Fibroblast of gingiva (primary cell): ENCODE measurements at places on chromosomes 3 and 15.

DNA sequence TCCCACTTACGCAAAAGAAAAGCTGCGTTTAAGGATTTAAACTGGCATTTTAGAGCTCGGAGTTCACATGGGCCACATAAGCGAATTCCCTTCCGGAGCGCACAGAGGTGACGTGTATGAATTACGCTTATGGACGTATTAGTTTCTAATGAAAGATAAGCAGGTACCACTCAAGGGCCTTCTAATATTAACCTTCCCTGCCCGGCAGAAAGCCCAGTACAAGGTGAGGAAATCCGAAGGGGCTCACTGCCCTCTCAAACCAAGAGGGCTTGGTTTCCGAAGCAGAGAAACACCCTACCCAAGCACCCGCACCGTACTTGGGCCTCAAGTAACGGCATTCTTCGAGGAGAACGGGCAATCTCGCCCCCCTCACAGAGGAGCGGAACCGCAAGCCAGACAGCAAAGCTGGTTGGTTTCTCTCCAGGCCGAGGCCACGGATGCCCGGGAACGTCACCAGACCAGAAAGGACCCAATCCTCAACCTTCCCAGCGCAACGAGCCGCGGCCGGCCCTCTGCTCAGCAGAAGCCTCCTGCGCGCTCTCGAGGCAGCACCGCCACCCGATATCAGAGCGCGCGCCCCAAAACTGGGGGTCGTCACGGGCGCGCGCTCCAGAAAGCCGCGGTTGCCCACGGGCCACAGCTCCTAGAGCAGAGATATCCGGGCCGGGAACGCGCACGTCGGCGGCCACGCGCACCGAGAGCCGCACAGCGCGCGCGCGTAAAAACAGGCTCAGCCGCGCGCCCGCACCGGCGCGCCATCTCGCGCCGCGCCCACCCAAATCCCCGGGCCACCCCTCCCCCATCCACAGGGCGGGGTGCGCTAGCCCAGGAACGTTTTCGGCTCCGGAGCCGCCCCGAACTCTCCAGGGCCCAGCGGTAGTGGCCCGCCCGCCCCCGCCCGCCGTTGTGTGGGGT is 676 bp downstream of the QRICH1 start:
- peak; percentile 79 for DNase-seq

DNA sequence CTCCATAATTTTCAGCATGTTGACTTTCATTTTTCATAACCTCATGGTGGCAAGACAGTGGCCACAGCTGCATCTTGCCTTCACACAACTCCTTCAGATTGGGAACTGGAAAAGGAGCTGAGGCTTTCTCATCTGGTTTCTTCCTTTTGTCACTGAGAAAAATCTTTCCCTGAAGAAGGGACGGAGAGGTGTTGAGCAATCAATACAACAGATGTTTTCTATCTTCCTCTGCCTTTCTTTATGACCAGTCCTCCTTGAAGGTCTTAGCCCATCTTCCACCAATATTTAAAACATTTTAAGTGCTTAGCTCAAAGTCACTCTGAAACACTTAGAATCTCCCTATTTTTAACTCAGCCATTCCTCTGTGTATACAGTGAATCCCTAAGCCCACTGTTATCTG is 11.9 kb downstream of the ZNF660 start:
- peak; percentile 10 for DNase-seq

GRCh38 chr3:133238015-133238414 is 161.8 kb upstream of the BFSP2 start:
- DNase-seq = no peak

- no peak for DNase-seq
Observed at GRCh38 chr15:65115086-65115485, at the start of gene UBAP1L. UBAP1L (minus strand) TSS chr15:65115200; CDS start chr15:65106215, 8,985 bp downstream.

- no peak for DNase-seq
Observed at GRCh38 chr3:151896246-151897012, 23.0 kb downstream of the SUCNR1 start.

DNA sequence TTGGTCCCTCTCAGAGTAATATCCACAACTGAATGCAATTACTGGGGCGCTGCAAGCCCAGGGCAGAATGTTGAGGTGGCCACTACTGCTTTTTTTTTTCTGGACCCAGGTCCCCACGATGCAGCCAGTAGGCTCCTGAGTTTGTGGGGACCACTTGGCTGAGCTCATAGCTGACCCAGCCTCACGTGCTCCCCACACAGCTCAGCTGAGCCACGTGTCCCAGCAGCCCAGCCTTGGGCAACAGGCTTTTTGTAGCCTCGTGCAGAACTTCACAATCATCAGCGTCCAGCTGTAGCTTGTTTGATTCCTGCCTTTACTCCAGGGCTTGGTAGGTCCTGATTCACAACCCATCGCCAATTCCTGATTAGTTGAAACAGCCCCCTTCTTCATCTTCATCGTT is 117.3 kb downstream of the ETFA start:
- no peak for DNase-seq

- peak; percentile 63 for DNase-seq
Observed at GRCh38 chr3:171804618-171805389, 5.5 kb downstream of the PLD1 start.

DNA sequence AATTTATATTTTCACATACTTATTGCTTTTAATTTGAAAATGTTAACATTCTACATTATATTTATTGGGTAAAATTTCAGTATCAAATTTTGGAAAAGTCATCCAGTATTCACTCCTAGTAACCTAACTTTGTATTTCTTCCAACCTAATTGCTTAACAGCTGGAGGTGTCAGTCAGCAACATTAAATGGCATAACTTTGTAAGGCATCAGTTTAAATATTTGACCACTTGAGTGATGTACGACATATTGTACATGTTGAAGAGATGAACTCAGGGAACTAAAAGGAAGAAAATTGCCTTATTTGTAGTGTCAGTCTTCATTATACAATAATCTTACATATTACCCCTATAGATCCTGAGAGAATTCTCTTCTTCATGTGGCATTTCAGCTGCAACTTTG is 326.8 kb downstream of the NAALADL2 start:
- DNase-seq = no peak
